ENCODE measurements at places on chromosomes 5 and 9.

DNA sequence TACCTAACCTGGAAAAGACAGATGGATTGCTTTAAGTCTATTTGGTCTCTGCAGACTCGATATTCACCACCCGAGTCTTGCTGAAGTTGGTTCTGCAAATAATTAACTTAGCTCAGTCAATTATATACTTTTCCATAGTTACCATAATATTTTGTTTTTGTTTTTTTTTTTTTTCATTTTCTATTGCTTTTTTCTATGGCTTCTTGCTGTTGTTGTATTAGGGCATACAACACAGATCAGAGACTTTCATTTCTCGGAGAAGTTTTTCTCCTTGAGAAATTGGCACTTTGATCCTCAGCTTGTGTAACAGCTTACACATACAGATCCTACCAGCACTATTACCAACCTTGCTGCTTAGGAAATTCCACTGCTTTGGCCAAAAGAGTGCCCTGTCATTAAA, 88.0 kb downstream of the GPR21 start:
- no peak for DNase-seq

DNA sequence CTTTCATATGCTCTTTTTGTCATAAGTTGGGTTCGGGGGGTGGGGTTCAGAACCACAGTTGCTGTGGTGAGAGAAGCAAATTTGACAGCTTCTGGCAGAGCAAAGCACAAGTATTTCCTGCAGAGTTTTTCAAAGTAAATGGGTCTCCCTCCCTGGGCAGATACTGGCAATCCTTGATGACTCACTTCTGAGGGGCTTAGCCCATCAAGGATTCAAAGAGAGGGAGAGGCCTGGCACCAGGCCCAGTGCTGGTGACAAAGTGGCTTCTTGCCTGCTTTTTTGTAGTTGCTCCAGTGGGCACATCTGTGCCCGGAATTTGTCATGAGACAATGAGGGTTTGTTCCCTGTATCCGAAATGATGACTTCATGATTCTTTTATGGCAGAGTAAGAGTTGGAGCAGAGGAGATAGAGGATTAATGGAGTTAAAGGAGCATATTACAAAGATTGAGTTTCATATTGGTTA, 46.6 kb upstream of the TNC start:
- DNase-seq: peak; percentile 27

GRCh38 chr5:158175934-158176481, 317.1 kb upstream of the CLINT1 start:
- DNase-seq: no peak

DNA sequence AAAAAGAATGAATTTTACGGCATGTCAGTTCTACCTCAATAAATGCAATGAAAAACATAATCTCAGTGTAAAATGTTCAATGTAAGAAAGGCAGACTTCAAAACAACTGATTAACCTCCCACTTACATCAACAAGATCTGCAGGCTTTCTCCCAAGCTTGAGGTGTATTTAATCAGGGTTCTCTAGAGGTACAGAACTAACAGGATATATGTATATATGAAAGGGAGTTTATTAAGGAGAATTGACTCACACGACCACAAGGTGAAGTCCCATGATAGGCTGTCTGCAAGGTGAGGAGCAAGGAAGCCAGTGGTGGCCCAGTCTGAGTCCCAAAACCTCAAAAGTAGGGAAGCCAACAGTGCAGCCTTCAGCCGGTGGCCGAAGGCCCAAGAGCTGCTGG, 35.9 kb downstream of the MARCHF3 start:
- no peak for DNase-seq

GRCh38 chr5:154801083-154801482, 45.9 kb downstream of the LARP1 start:
- DNase-seq: no peak
